NCI-H526 treated with DMSO at 0.1 percent for 48 hours (cell line): ENCODE measurements at places on chromosomes 13 and 19.

GRCh38 chr13:39039041-39039440 is 785 bp downstream of the NHLRC3 start:
- DNase-seq = no peak

DNA sequence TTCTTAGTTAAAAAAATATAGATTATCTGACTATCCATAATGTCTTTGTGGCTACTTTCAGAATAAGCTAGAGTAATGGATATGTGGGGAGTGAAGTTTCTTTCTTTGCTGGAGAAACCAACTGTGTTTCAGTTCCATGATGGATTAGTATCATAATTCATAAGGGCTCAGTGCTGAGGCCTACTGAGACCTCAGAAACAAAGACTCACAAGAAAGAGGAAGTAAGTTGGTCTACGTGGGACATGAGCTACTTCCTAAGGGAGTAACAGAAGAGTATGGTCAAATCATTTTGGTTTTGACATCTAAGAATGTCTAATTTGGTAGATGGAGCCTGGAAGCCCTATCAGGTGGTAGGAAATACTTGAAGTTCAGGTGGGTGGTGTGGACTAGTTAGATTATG is 99.0 kb upstream of the HTR2A start:
- DNase-seq = no peak

GRCh38 chr19:33376941-33377557 is 3.5 kb downstream of the CEBPG start:
- no peak for DNase-seq

DNA sequence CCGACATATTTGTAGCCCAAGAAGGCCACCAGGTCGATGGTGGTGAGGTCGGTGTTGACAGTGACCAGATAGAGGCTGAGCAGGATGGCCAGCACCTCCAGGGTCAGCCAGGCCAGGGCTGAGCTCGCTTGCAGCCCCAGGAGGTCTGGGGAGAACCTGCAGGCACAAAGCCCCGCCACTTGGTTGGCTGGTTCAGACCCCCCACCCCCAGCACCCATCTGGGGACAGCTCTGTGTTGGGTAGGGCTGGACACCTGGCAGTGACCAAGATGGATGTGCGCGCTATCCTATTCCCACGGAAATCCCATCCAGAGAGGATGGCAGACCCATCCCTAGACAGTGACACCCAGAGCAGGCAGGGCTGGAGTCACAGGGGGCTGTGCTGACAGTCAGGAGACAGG is 3.5 kb downstream of the C19orf33 start:
- DNase-seq = no peak

GRCh38 chr13:77919246-77919920 is 752 bp upstream of the EDNRB start:
- DNase-seq = peak; percentile 80

GRCh38 chr13:112885782-112886268 is 83.2 kb upstream of the MCF2L start:
- DNase-seq = peak; percentile 67

DNA sequence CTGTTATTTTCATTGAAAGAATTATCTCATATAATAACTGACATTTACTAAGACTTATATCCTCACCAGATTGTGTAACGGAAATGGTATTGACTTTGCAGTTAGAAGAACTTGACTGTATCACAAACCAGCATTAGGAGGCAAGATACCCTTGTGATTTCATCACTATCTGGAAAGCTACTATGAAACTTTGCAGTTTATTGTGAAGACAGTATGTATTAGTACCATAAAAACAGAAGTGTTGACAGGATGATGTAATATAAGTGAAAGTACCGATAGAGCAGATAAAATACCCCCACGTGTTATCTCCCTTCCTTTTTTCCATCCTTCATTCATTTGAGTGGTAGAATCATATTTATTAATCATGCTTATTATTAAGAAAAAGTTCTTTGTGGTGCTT is 365.7 kb upstream of the KLHL1 start:
- no peak for DNase-seq

GRCh38 chr19:10143681-10144080 is 24.0 kb upstream of the EIF3G start:
- no peak for DNase-seq

DNA sequence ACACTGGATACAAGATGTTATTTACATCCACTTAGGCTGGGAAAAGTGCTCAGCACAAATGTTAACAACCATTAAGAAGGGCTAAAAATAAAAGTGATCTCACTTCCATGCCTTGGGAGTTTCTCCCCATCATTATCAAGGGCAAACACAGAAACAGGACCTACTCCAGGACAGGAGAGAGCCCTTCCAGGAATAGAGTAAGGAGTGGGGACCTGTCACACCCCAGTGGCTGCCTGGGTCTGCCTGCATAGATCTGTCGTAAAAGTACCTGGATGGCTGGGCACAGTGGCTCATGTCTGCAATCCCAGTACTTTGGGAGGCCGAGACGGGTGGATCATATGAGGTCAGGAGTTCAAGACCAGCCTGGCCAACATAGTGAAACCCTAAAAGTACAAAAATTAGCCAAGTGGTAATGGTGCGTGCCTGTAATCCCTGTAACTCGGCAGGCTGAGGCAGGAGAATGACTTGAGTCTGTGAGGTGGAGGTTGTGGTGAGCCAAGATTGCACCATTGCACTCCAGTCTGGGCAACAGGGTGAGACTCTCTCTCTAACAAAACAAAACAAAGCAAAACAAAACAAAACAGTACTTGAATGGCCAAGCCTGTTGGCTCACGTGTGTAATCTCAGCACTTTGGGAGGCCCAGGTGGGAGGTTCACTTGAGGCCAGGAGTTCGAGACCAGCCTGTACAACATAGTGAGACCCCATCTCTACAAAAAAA is 5.6 kb downstream of the ATP8A2 start:
- no peak for DNase-seq

DNA sequence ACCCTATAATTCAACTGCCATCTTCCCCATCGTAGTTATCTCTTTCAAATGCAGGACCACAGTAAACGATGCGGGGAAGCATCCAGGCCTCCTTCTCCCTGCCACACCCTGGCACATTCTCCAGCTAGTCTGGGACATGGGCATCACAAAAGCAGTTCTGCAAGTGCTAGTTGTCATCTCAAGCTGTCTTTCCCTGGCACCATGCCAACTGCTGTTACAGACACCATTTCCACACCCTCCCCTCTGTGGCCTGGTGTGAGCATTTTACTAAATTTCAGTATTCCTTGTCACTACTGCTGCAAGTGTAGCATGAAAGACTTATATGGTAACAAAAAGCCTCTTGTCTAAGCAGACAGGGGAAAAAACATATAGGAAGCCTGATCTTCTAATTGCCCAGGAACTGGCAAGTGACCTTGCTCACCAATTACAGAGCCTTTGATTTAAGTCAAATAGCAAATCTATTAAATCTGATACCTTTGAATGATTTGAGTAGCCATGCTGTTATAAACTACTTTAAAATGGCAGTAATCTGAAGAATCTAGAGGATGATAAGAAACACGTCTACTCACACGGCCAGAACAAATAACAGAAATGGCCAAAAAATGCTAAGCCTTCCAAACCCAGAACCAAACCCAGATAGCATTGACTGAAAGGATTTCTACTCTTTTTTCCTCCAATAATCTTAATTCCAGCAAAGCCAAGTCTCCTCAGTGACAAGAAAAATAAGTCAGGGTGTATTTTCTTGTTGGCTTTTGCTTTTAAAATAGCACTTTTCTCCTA is 179.0 kb downstream of the NUFIP1 start:
- DNase-seq = no peak

- DNase-seq = no peak
Observed at GRCh38 chr19:35262101-35262761, 6.5 kb upstream of the USF2 start.

DNA sequence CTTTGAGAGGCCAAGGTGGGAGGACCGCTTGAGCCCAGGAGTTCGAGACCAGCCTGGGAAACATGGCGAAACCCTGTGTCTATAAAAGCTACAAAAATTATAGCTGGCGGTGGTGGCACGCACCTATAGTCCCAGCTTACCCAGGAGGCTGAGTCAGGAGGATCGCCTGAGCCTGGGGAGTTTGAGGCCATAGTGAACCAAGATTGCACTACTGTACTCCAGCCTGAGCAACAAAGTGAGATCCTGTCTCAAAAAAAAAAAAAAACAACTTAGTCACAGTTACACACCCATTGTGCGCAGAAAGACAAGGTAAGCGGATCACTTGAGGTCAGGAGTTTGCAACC is 728 bp upstream of the DENND1C start:
- no peak for DNase-seq

GRCh38 chr13:80379245-80379644 is 38.3 kb upstream of the SPRY2 start:
- DNase-seq = no peak

DNA sequence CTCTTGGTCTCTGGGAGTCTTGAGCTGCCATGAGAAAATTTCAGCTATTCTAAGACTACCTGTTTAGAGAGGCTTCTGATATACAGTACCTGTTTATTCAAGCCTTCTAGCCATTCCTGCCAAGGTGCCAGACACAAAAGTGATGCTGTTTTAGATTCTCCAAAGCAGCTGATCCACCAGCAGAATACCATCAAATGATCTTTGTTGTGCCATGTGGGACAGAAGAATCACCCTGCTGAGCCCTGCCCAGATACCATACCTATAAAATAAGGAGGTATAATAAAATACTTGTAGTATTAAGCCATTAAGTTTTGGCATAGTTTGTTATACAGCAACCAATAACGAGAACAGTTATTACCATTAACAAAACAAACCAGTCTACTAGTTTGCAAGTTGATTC is 14.1 kb upstream of the SOX21 start:
- DNase-seq = no peak

- no peak for DNase-seq
Observed at GRCh38 chr13:77042566-77043177, 15.7 kb upstream of the FBXL3 start.

DNA sequence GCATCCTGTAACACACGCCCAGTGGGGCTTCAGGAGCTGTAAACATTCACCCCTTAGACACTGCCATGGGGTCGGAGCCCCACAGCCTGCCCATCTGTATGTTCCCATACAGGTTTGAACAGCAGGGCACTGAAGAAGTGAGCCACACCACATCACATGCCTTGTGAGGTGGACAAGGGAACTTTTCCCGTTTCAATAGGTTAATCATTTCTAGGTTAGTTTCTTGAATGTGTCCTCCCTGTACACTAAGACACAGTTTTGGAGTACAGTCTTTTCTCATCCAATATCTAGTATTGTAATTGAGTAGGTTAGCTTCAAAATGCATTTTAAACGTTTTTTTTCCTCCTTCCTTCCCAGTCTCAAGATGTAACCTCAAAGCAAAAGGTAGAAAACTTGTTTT is 700.2 kb upstream of the PCDH20 start:
- no peak for DNase-seq

GRCh38 chr19:55611983-55612645 is 6.7 kb downstream of the ZNF865 start:
- DNase-seq = no peak

- no peak for DNase-seq
Observed at GRCh38 chr13:73107970-73108369, 49.2 kb downstream of the KLF5 start.

GRCh38 chr19:16920816-16921529 is 32.2 kb downstream of the F2RL3 start:
- no peak for DNase-seq

DNA sequence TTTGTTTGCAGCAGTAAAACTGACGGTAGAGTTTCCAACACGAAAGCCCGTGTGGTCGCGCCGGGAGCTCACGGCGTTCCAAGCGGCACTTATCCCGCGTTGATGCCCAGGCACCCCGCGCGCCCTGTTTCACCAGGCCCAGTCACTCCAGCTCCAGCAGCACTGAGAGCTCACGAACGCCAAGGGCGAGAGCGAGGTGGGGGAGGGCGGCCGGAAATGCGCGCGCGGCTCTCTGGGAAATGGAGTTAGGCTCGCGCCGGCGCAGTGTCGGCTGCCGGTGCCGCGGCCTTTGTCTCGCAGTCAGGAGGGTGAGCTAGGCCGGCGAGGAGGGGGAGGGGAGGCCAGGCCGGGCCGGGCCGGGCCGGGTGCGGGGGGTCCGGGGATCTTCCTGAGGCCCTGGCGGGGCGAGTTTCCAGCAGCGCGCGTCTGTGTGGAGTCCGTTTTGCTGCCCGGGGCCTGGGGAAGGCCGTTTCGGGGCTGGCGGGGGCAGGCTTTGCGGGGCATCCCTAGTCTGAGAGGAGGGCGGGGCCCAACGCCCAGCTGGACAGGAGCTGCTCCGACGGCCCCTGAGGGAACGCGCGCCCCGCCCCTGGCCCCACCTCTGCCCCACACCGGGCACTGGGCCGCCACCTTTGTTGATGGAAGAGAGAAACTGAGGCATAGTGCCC is at the start of gene ZNF135:
Gene ZNF135, plus strand, starts transcription at position 280 of the 668 bp plus-strand sequence. CDS start 721 bp downstream, outside the sequence.
- peak; percentile 10 for DNase-seq

DNA sequence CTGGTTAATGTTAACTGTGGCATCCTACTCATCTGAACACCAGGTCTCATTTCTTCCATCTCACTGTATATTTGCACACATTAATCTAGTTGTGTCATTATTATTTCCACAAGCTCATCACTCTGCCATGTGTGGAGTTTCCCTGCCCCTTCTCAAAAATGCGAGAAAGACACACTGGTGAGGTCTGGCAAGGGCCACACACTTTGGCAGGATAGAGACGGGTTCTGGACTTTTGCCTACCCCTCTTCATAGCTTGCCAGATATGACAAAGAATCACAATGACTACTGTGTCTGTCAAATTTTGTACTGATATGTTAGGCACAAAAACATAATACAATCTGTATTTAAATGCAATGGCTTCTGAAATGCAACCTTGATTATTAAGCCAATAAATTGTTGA is 12.9 kb downstream of the GPR12 start:
- no peak for DNase-seq

- DNase-seq = no peak
Observed at GRCh38 chr13:34833562-34834182, 108.4 kb upstream of the NBEA start.

- no peak for DNase-seq
Observed at GRCh38 chr19:42239544-42240220, 2.7 kb downstream of the GSK3A start.

- DNase-seq = no peak
Observed at GRCh38 chr13:59641261-59641660, 522.5 kb downstream of the DIAPH3 start.

- no peak for DNase-seq
Observed at GRCh38 chr19:38013913-38014580, 107.0 kb downstream of the SIPA1L3 start.

GRCh38 chr19:58059671-58060078 is 593 bp downstream of the ZNF135 start:
- no peak for DNase-seq

DNA sequence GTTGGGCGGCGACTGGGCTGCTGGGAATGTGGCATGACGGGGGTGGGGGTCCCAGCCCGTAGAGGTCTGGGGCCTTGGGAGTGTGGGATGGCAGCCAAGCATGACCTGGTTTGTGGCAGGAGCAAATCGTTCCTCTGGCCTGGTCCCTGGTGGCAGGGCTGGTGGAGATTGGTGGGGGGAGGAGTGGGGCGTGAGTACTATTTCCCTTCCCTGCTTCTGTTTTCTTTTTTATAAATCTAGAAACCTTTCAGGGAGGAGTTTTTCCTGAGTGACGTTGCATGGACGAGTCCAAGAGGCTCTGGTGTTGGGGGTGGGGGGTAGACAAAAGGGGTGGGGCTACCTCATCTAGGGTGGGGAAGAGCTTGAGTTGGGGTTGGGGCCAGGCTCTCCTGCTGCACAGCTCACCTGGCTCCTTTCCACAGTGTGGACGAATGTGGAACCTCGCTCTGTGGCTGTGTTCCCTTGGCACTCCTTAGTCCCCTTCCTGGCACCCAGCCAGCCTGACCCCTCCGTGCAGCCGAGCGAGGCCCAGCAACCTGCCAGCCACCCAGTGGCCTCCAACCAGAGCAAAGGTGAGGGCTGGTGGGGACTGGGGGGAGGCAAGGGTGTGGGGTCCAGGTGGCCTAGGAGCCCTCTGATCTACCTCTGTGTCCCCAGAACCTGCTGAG is 15.4 kb upstream of the PRR19 start:
- DNase-seq = no peak

- no peak for DNase-seq
Observed at GRCh38 chr13:72561791-72562190, 165.6 kb downstream of the MZT1 start.
